Sciatic nerve (tissue), 2 donors: ENCODE measurements at places on chromosomes 7 and 10. TPM values are rescaled to one million over a fixed set of nuclear protein-coding genes. Genes with fewer than 3 reads are reported as not detected.

Gene FGFR2
- total RNA-seq, result 10.8 TPM

GRCh38 chr10:117449636-117450035 is 74.4 kb upstream of the PDZD8 start:
- no peak for DNase-seq

DNA sequence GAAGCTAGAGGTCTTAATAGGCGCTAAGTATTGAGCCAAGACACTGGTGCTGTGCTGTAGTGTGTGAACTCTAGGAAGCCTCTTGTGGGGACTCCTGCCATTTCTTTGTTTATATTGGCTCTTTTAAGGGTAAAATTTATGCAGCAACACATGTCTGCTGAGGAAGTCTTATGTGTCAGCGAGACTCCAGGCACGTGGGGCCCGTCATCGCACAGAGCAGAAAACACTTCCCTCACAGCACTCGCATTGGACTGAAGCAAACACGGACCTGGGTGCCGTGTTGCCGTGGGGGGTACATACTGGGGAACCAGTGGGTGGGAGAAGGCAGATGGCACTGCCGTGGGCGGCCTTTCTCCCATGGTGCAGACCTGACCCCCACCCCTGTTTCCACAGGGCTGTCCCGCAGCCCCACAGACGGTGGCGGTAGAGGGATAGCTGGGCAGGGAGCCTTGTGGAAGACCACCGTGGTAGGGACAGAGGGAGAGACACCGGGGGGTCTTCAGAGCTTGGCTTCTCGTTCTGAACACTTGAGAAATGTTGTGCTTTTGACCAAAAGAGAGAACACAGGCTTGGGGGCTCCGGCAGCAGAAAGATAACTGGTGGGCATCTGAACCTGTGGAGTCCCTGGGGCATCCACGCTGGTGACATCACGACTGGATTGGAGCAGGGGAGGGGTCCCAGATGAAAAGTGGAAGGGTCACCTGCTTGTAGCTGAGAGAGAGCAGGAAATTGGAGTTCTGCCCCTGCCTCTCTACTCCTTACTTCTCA is 284.7 kb upstream of the SHH start:
- no peak for DNase-seq

Gene NYAP1
- total RNA-seq, result 9.1 TPM

- no peak for DNase-seq
These were observed 9.8 kb downstream of the PTPRZ1 start for GRCh38 chr7:121882731-121883130.

Gene HOXA7
- total RNA-seq, result 6.2 TPM

Gene H2BK1
- total RNA-seq, result not detected

- no peak for DNase-seq
These were observed 90.1 kb upstream of the DNAAF5 start for GRCh38 chr7:636396-636795.

DNA sequence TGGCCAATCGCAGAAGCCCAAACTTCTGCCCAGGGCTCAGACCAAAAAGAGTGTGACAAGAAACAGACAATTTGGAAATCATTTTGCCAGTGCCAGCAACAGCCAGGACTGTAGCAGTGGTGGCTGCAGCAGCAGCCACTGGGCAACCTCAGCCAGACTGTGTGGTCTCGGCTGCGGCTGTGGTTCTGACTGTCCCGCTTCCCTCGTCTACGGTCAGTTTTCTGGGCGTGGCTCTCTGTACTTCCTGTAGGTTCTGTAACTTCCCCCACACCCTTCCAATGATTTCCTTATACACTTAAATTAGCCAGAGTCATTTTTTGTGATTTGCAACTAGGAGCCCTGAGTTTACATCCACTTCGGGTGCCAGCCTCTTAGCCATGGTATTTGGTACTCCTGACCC is 39.9 kb downstream of the CYTH3 start:
- DNase-seq, result no peak

GRCh38 chr7:150942591-150943452 is 35.3 kb downstream of the KCNH2 start:
- DNase-seq, result peak; percentile 51

DNA sequence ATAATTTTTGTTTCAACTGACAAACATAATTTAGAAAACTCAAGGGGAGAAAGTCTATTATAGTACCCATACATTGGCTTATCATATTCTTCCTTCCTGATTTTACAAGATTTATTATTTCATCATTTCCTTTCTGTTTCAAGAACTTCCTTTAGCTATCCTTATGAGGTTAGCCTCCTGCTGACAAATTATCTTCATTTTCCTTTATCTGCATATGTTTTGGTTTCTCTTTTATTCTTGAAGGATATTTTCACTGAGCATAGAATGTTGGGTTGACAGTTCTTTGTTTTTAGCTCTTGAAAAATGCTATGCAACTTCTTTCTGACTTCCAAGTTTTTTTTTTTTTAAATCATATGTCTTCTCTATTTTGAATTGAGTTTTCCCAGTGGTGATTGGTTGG is 21.3 kb upstream of the TCERG1L start:
- no peak for DNase-seq

GRCh38 chr7:111223802-111224253 is 132.9 kb downstream of the LRRN3 start:
- DNase-seq, result no peak

Gene GSDME
- total RNA-seq, result 8.8 TPM

Gene C10orf67
- total RNA-seq, result 1.2 TPM

Gene DCLRE1A
- 4.1 TPM for total RNA-seq

Gene KCNK18
- not detected for total RNA-seq

DNA sequence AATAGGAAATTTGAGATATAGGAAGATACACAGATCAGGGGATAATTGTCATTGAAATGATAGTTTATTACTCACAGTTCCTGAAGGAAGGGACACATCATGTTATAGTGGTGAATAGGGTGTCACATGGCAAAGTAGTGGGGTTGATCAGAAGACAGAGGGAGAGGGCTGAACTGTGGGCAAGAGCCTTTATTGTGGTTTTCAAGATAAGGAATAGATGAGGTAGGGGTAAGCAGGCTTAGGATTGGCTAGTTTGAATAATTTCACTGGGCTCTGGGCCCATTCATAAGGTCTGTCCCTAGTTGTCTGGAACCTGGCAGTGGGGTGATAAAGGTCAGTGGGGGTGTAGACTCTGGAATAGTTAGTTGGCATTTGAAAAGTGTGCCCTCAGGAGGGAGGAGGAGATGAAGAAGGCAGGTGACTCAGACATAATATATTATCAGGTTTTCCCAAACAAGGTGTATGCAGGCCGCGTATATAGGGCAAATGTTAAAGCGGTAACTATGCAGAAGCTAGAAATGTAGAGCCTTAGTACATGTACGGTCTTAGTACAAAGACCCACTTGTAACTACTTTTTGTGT is 18.5 kb downstream of the FGL2 start:
- no peak for DNase-seq

- DNase-seq, result no peak
These were observed 1.1 kb upstream of the MTPAP start for GRCh38 chr10:30349967-30350735.

GRCh38 chr10:126253611-126253998 is 134.7 kb downstream of the ADAM12 start:
- no peak for DNase-seq
